ENCODE measurements at places on chromosomes 16 and 17. TPM values are rescaled to one million over a fixed set of nuclear protein-coding genes. Genes with fewer than 3 reads are reported as not detected.

Gene ASGR1
- 2.3 TPM for total RNA-seq

Gene ZNF469
- 2.9 TPM for total RNA-seq

Gene TAT
- total RNA-seq: 0.13 TPM

DNA sequence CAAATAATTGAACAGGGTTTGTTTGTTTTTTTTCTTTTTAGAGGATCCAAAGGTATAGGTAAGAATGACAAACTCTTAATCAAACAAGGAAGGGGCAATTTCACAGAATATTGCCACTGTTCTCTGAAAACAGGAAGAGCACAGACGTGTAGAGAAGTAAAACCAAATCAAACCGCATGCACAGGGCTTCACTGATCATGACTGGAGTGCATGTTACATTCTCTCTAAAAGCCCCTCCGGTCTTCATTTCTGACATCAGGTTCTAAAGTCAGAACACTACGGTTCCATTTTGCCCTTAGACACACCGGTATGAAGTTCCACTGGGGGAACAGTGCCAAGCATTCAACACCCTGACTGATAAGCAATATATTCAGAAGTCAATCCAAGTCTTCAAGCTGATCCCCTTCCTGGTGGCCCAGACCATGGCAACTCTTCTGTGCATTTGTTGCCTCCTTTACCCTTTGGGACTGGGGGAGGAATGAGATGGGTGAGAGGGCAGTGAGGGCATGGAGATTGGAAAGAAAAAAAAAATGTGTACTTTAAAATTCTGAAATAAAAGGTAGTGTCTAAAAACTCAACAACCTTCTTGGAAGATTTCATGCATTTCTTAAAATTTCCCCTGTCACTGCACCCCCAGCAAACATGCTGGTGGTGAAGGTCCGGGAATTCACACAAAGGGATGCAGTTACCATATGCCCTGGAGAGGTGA, 1.4 kb downstream of the MMD start:
- DNase-seq: no peak

- DNase-seq: no peak
Observed at GRCh38 chr17:29661213-29661612, 38.5 kb upstream of the CORO6 start.

DNA sequence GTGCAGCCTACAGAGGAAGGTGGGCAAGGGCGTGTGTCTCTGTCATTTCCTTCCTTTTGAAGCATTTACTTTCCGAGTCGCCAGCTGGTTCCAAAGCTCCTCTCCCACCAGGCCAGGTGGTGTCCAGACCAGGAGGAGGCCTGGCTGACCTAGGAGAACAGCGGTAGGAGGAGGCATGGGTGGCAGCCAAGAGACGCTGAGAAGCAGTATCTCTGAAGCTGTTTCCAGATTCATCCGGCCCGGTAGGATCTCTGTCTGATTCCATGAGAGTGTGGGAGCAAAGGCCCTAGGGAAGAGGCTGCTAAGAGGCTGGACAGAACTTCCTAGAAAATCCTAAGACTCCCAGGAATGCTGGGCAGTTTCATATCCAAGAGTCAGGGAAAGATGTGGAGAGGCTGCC, 20.3 kb downstream of the MEOX1 start:
- no peak for DNase-seq

GRCh38 chr16:14487579-14487978, 142.5 kb downstream of the PARN start:
- DNase-seq: no peak

- no peak for DNase-seq
Observed at GRCh38 chr16:781346-782010, 6.7 kb downstream of the RPUSD1 start.
